ENCODE measurements at places on chromosomes 5 and 9.

DNA sequence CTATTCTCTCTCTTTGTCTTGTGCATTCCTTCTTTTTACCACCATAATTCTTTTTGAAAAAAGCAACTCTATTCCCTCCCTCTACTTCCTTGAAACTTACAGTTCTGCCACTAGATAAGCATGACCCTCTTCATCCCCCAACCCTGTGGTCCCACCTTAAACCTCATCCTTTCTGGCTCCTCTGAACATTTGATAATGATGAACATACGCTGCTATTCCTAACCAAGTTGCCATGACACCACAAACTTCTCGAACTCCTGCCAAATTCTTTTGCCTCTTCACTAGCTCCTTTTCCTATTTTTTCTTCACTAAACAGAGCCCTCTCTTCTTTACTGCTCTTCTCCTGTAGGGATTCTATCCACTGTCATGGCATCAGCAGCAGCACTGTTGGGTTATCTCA lies 57.1 kb downstream of the MOCS2 start:
- no peak for DNase-seq

- no peak for DNase-seq
Measured at GRCh38 chr9:86301686-86302085, 19.3 kb upstream of the ISCA1 start.

GRCh38 chr5:78320401-78320800 lies 25.9 kb upstream of the AP3B1 start:
- no peak for DNase-seq

DNA sequence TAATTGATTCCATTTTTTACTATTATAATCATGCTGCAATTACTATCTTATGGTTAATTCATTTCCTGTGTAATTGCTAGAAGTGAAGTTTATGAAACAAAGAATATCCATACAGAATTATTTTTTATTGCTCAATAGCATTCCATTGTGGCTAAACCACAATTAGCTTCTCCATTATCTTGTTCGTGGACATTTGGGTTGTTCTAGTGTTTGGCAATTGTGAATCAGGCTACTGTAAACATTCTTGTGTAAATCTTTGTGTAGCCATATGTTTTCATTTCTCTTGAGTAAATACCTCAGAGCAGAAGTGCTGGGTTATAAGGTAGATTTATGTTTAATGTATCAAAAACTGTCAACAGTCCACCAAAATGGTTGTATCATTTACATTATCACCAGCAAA lies 341.1 kb downstream of the MAT2B start:
- no peak for DNase-seq

- DNase-seq: no peak
Measured at GRCh38 chr5:36535859-36536615, 70.4 kb upstream of the SLC1A3 start.

DNA sequence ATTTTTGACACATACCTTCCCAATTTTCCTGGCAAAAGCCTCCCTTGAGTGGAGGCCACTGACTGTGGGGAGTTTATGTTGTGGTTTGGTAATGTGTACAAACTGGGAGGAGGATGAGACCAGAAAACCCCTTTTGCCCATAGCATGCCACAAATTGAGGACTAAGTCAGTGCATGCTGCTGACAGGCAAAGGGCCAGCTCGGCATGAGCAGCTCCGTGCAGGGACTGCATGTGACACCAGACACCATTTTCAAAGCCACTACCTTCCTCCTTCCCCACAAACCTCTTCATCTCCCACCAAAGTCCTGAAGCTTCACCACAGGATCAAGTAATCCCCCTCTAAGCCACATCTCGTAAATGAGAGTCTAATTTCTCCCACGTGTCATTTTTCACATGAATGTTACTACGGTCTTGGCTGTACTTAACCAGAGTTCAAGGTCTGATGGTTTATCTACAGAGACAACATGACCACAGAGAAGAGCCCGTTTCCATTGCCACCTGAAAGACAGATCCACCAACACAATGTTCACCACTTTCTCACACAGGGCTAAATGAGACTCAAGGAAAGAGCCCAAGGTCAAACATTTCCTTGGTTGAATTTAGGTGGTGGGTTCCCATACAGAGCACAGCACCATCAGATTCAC lies 106.5 kb downstream of the NFIB start:
- no peak for DNase-seq

- DNase-seq: no peak
Measured at GRCh38 chr5:134171972-134172371, 4.8 kb downstream of the SKP1 start.

DNA sequence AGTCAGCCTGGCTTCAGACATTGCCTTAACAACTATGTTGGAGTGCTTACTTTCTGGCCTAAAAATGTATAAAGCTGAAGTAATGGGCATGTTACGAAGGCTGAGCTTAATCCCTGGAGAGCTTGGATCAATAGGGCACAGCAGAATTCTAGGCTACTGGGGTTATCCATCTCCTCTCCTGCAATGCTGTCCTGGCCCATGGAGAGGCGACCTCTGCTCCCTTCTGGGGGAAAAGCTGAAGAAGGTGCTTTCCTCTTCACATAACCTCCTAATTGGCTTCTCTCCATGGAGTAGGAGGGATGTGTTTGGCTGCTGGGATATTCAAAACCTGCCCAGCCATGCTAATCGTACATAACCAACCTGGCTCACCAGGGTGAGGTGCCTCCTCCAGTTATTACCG lies 403.5 kb downstream of the DMRT2 start:
- DNase-seq: no peak

- no peak for DNase-seq
Measured at GRCh38 chr9:107260437-107261081, 22.5 kb upstream of the RAD23B start.

DNA sequence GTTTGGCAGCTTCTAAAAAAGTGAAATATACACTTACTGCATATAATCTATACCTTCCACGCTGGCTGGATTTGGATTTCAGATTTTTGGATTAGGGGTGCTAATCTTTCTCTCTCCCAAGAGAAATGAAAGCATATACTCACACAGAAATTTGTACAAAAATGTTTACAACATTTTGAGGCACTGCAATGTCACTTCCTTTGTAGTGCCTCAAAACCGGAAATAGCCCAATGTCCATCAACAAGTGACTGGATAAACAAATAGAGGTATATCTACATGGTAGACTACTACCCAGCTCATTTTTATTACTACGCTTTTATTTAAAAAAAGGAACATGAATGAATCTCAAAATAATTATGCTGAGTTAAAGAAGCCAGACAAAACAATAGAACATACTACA lies 74.0 kb upstream of the MIER3 start:
- no peak for DNase-seq

- DNase-seq: no peak
Measured at GRCh38 chr5:126897851-126898630, 121.1 kb downstream of the LMNB1 start.

DNA sequence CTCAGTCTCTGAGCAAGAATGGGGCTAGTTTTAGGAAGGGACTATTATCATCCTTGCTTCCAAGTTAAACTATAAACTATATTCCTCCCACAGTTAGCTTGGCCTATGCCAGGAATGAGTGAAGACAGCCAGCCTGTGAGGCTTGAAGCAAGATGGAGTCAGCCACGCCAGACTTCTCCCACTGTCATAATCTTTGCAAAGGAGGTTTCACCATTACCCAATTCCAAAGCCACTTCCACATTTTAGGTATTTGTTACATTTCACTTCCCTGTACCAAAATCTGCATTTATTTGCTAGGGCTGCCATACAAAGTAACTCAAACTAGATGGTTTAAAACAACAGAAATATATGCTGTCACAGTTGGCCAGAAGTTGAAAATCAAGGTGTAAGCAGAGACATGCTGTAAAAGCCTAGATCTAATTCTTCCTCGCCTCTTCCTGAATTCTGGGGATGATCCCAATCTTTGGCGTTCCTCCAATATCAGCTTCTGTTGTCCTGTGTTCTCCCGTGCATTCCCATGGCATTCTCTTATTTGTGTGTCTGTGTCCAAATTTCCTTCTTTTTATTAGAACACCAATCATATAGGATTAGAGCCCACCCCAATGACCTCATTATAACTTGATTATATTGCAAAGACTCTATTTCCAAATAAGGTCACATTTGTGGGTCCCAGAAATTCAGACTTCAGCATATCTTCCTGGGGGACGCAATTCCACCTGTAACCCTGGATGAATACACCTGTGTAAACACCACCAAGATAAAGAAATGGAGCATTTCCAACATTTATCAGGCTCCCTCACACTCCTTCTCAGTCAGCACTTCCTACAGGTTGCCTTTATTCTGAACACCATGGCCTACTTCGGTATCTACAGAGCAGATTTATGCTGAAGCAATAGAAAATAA lies 126.8 kb downstream of the GCNT1 start:
- no peak for DNase-seq

GRCh38 chr5:14011089-14012020 lies 66.9 kb upstream of the DNAH5 start:
- DNase-seq: no peak

DNA sequence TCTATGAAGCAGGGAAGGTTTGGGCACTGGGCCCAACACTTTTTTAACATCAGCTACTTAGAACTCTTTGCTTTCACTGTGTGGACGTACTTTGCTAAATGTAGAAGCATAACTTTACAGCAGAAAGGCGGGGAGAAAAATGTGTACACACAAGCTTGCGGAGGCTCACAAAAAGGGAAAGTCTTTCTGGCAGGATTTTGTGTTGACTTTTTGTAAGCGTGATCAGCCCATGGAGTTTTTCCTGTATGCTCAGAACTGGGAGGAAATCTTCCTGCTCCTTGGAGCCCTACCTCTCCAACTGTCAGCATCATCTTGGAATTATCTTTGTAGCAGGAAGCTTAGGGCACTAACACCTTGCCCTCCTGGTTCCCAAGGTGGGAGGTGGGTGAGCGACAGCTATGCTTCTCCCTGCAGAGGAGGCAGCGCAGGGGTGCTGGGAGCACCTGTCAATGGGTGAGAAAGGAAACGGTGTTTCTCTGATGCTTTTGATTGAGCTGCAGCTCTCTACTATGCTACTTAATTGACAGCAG lies 321.9 kb downstream of the GADD45G start:
- no peak for DNase-seq

- no peak for DNase-seq
Measured at GRCh38 chr5:97547999-97548738, 365.1 kb upstream of the RIOK2 start.

DNA sequence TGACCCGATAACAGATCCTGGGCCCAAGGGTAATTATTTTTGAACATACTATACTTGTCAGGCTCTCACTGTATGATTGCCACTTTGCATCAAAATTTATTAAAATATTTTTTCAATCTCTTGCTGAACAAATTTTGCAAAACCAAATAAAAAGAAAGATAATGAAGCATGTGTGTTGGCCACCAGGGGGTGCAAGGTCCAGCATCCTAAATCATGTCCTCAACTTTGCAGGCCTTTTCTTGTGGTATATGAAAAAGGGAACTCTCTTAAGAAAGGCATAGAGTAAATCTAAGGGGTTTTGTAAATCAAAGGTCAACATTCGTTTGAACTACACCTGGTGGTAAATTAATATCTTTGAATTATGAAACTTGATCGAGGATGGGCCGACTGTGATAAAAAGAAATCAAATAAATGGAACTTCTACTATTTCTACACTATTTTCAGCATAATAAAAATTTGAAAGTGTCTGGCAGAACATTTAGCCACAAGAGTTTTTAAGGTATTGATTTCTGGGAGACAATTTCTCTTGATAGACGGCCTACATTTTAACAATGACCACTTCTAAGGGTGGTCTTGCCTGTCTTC lies 676.5 kb downstream of the DMRTA1 start:
- DNase-seq: no peak

GRCh38 chr5:134124289-134125038 lies 10.0 kb downstream of the TCF7 start:
- no peak for DNase-seq

Measured in stimulated activated CD8-positive, alpha-beta memory T cell treated with anti-CD3 and anti-CD28 coated beads, Interleukin-4, amount 100 ng/mL, for 1 hour (primary cell).